ENCODE measurements at places on chromosomes 4 and X.

GRCh38 chrX:97260679-97261078 lies 377.0 kb downstream of the RPA4 start:
- DNase-seq = no peak

GRCh38 chr4:99722006-99722405 lies 64.4 kb upstream of the C4orf54 start:
- DNase-seq = no peak

GRCh38 chr4:107988763-107989035 lies 990 bp upstream of the HADH start:
- no peak for DNase-seq

- DNase-seq = no peak
These were observed 414.6 kb upstream of the HS3ST1 start for GRCh38 chr4:11843340-11843739.

DNA sequence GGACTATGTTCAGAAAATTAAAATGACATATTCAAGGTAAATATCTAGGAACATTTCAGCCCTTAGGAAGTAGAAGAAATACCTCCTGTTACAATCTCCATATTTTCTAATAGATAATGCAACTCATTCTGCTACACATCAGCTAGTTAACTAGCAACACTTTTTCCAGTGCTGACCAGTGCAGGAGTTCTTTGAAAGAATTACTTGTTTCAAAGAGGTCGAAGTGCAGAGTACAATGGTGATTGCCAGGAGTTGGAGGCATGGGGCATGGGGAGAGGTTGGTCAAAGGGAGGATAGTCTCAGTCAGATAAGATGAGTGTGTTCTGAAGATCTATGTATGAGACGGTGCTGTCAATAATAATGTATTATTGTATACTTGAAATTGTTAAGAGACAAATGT lies 53.1 kb downstream of the MTNR1A start:
- DNase-seq = no peak

DNA sequence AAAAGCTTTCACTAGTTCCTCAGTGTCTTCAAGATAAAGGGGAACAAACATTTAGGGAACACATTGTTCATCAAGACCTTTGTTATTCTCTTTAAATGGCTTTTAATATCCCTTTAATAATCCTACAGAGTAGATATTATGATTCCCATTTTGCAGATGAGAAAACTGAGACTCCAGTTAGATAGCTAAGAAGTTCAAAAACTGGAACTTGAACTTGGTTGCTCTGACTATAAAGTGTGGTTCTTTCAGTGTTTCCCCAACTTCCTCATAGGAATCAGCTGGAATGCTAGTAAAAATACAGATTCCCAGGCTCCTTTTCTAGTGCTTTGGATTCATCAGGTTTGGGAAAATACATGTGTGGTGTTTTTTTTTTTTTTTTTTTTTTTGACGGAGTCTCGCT lies 37.7 kb downstream of the DLG3 start:
- DNase-seq = no peak

GRCh38 chrX:48700951-48701653 lies 4.6 kb downstream of the SUV39H1 start:
- DNase-seq = no peak

DNA sequence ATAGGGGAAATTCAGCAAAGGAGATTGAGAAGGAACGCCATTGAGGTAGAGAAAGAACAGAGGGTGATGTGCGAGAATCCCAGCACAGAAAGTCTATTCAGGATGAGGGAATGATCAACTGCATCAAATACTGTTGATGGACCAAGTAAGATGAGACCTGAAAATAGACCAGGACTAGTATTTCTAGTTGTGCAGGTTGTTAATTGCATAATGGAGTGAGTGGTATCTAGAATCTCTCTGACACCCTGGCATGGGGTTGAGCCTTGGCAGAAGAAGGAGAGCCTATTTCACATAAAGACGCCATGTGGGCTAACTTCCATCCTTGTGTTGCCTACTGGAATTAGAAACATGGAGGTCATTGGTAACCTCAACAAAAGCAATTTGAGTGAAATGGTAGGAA lies 135.6 kb downstream of the TMEM164 start:
- DNase-seq = no peak

DNA sequence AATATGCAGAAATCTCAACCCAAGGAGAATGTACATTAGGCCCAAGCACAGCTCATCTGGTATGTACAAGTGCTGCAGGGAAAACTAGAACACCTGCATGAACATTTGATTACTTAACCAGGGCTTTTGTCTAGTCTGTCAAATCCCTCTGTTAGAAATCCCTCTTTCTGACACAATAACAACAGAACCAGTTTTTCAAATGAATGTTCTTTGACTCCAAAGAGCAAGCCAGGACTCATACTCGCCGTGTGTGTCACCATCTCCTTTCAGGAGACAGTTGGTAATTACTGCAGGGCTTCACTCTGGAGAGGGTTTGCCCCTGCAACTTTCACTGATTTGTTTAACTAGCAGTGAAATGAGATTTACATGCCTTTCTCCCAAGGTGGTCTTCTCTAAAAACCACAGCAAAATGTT lies 143.0 kb upstream of the FAM241A start:
- no peak for DNase-seq

DNA sequence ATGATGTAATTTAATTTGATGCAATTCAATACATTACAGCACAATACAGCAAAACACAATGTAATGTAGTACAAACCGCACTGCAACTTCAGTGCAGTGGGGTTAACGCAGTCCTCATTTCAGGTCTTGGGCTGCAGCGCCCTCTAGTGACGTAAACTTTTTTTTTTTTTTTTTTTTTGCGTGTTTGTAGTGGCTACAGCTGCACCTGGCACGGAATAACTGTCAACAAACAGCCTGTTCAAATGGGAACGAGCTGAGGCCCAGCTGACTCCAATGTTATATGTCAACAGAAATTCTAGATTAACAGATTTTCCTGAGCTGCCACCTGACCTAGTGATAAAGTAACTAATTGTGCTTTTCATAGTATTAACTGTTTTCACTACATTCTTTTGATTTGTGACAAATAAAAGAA lies 33.5 kb upstream of the RASSF6 start:
- peak; percentile 41 for DNase-seq

DNA sequence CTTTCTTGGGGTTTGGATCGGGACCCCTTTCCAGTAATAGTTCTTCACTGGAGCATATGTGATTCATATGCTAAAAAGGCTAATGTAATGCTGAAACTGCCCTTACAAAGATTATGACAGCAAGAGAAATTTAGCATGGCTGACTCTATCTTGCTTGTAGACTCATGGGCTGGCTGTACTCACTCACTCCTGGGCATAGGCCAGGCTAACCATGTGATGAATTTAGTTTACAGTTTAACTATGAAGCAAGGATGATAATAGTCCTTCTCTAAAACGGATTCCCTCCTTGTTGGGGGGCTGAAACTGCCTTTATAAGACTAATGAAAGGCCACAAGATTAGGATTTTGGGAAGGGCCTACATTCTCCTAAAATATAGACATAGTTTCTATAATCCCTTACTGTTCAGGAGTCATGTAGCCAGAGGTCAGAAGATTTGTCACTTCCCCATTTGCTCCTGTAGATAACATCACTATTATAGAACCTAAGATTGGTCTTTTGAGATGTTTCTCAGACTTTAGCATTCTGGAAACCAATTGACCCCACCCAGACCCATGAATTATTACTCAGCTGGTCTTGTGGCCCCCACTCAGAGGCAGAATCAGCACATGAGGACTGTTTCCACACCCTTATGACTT lies 20.8 kb upstream of the CEP135 start:
- DNase-seq = no peak

- no peak for DNase-seq
These were observed 107.7 kb upstream of the HUWE1 start for GRCh38 chrX:53794181-53794580.

- no peak for DNase-seq
These were observed 13.2 kb upstream of the HCCS start for GRCh38 chrX:11097933-11098332.

GRCh38 chr4:84849051-84849640 lies 117.3 kb downstream of the WDFY3 start:
- DNase-seq = no peak

- DNase-seq = peak; percentile 15
These were observed 42.2 kb downstream of the SH2D1A start for GRCh38 chrX:124388562-124388961.

DNA sequence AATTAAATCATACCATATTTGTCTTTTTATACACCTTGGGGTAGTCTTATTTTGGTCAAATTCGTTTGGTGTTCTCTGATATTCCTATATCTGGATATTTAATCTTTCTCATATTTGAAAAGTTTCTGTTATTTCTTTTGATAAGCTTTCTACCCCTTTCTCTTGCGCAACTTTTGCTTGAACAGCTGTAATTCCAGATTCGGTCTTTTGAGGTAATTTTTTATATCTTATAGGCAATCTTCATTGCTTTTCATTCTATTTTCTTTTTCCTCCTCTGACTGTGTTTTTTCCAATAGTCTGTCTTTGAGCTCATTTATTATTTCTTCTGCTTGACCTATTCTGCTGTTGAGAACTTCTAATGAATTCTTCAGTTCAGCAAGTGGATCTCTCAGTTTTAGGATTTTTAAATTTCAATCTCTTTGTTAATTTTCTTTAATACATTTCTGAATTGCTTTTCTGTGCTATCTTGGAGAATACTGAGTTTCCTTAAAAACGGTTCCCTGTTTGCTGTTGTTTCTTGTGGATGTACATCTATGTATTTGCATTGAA lies 11.3 kb upstream of the MTHFD2L start:
- DNase-seq = no peak

- no peak for DNase-seq
These were observed 1183.9 kb downstream of the RPA4 start for GRCh38 chrX:98067611-98068010.

DNA sequence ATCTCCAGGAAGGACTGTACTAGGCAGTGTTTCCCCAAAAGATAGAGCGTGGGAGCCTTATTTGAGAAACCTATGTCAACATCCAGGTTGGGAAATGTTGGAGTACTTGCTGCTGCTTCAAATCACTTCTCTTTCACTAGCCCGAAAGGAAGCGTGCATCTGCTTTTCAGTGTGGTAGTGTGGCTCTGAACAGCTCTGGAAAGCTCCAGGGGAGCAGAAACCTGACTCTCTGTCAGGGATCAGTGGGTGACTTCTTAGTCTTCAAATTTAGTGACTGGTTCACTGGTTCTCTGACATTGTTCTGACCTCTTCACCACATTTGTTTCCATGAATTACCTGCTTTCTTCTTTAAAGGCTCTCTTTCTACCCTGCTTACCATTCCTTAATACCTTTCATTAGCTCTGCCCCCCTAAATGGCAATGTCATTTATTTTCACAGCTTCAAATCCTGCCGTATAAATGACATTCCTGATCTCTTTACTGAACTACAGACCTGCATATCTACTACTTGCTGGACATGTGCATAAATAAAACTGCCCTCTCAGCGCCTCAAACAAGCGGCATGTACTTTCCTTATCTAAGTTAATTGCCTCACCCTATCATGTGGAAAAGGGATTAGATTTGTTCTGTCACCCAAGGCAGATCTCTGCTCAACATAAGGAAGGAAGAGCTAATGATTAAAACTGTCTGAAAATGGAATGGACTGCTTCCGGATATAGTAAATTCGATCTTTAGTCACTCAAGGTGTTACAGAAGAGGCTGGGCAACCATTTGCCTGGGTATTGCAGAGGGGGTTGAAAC lies 37.0 kb downstream of the DLG3 start:
- no peak for DNase-seq

DNA sequence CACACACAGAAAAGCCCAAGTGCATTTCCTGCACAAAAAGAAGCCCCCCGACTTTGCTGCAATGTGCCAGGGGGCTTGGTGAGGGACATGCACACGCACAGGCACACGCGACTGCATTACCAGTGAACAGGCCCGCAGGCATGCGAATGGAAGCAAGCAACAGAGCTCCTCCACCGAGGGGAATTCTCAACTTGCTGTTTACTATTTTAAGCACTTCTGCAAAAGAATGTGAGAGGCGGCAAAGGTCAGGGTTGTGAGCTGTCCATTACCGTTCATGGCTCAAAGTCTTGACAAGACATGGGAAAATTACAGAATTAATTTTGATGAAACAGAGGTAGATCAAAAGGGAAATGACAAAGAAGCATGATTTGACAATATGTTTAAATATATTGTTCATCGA lies 342.5 kb upstream of the NOCT start:
- no peak for DNase-seq

DNA sequence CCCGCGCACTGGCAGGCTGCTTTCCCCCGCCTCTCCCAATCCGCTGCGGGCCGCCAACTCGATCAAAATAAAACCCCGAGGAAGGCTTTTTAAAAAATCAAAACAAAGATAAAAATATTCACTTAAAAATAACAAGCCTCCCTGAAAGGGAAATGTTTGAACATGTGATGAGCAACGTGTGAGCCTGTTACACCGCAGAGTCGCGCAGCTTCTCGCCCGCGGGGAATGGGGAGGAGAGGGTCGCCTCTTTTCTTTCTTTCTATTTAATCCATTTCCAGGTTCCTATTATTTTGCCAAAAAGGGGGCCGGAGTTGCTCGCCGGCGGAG lies 326.0 kb upstream of the F9 start:
- no peak for DNase-seq

- DNase-seq = peak; percentile 10
These were observed 8.1 kb downstream of the MBNL3 start for GRCh38 chrX:132480581-132481203.

DNA sequence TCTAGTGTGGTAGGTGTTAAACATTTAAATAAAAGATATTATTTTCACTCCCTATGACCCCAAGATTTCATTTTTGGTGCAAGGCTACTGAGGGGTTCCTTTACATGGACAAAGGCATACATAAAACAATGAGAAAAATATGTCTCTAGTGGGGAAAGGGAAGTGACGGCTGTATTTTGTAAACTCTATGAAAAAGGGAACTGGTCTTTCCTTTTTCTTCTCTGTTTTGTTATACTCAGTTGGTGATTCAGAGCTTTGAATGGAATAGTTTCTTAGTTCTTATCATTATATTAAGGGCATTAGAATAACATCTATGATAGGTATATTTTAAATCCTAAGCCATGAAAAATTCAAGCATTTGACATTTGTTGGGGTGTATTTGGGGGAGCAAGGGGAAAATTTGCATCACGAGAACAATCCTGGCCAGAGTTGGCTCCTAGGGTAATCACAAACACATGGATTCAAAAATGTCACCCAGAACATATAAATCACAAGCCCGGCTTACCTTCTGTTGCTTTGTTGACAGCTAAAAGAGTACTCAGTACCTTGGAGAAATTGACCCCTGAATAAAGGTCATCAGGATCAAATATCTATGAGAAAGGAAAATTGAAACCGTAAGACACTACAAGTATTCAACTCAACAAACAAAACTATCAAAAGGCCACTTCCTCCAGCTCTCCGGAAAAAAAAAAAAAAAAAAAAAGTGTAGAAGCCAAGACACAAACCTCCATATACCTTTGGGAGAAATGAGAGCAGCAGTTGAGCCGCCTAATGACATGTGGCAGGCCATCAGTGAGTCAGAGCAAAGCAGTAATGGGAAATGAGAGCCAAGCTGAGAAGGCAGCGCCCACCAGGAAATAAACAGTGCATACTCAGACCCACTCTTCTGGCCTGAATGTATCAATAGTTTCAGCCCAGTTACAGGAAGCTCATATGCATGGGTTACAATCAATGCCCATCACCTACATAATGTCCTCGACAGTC lies 33.4 kb downstream of the ARHGEF6 start:
- DNase-seq = no peak

- DNase-seq = no peak
These were observed 514.9 kb upstream of the GALNT7 start for GRCh38 chr4:172653676-172654075.

GRCh38 chr4:45770958-45771357 lies 352.9 kb downstream of the GABRG1 start:
- no peak for DNase-seq

- DNase-seq = no peak
These were observed 381.5 kb upstream of the GALNT7 start for GRCh38 chr4:172787111-172787510.

All from ovary (tissue), 10 donors.